ENCODE measurements at places on chromosomes 5 and 9.

- DNase-seq, result no peak
Observed at GRCh38 chr5:20570486-20570885, 582.5 kb upstream of the CDH18 start.

GRCh38 chr9:113652355-113653152, 189.0 kb downstream of the RGS3 start:
- no peak for DNase-seq

DNA sequence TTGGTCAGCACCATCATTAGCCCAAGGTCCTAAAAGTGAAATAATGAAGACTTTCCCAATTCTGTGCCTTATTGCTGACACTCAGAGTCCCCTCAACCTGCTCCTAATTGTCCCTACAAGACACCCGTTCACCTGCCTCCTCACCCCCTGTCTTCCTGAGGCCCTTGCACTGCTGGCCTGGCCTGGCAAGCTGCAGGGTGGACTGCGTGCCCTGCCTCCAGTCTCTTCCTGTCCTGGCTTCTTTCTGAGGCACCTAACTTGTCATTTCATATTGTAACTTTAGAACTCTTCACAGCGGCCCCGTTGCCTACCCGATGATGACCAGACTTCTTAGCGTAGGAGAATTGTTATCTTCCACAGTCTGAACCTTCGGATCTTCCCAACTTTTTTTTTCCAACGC, 153.9 kb downstream of the SMARCA2 start:
- DNase-seq, result no peak

GRCh38 chr9:121684381-121685145, 33.1 kb downstream of the DAB2IP start:
- no peak for DNase-seq

- peak; percentile 92 for DNase-seq
Observed at GRCh38 chr5:37717613-37718431, 122.0 kb downstream of the GDNF start.

- no peak for DNase-seq
Observed at GRCh38 chr5:139701056-139701741, 53.0 kb downstream of the CXXC5 start.

DNA sequence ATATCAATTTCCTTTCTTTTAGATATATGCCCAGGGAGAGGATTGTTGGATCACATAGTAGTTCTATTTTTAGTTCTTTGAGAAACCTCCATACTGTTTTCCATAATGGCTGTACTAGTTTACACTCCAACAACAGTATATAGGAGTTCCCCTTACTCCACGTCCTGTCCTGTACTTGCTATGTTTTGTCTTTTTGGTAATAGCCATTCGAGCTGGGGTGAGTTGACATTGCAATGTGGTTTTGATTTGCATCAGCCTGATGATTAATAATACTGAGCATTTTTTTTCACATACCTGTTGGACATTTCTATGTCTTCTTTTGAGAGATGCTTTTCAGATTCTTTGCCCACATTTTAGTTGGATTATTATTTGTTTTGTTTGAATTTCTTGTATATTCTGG, 445.9 kb downstream of the NTRK2 start:
- peak; percentile 8 for DNase-seq

DNA sequence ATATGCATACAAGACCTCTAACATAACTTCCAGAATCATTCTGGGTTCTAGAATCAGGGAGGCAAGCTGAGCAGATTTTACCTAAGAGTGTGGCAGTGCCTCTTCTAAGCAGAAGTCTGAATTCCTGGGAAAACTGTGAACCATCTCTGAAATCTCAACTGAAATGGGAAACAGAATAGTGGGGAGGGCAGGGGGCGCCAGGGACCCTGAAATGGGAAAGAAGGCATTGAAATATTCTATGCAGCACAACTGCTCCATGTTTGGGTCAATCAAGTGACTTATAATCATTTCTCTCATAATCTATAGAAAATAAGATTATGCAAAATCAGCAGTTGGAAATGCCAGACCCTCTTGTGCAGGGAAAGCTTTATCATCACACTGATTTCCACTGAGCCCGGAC, 156.1 kb downstream of the EBF1 start:
- no peak for DNase-seq
